ENCODE measurements at places on chromosomes 13 and 19.

- no peak for DNase-seq
Measured at GRCh38 chr13:50995854-50996253, 86.3 kb downstream of the RNASEH2B start.

- no peak for DNase-seq
Measured at GRCh38 chr13:43058831-43059230, 35.4 kb downstream of the DNAJC15 start.

GRCh38 chr19:6811906-6812305 is 39.4 kb downstream of the VAV1 start:
- peak; percentile 57 for DNase-seq

DNA sequence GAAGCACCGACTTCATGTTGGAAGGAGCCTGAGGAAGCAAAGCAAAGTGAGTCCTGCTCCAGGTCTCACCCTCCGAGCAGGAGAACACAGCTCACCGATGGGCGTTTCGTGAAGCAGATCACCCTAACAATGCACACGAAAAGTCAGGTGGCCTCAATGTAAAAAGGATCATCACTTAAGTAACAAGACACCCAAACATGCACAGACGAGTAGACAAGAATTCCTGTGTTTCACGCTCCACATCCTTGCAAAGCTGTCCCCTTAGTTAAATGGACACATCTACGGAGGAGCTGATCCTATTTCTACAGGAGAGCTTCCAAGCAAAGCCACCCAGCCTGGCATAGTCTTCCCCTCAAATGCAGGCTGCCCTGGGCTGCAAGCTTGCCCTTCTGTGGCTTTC is 66.2 kb downstream of the SLC15A1 start:
- DNase-seq, result no peak

All from NCI-H524 (cell line).